ENCODE measurements at places on chromosomes 2 and 18.

- DNase-seq: no peak
Observed at GRCh38 chr2:32838949-32839348, 107.8 kb upstream of the LTBP1 start.

GRCh38 chr18:76273956-76274355, 221.1 kb downstream of the ZNF516 start:
- no peak for DNase-seq

DNA sequence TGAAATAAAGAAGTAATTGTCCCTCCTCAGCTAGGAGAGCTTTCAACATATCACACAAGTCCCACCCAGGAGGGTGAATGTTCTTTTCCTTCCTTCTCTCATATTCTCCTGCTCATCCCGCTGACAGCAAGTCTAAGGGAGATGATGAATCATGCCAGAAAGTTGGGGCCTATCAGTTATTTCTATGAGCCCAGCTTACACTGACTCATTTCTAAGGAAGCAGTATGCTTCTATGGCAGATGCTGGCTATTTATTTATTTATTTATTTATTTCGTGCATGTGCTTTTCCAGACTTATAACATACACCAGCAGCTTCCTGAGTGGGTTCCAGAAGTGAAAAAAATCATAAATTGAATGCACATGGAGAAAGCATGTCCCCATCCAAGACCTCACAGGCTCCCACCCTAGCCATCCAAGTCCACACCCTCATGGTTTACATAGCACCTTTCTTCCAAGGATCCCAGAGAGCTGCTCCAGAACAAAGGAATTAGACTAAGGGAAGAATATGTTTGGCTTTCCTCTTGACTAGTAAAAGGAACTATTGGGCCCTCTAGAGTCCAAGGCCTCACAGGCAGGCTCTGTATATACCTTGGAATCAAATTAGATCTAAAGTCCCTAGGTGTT, 1074.2 kb upstream of the ZEB2 start:
- DNase-seq: no peak

GRCh38 chr2:130869441-130870160, 32.9 kb downstream of the ARHGEF4 start:
- DNase-seq: no peak

- DNase-seq: no peak
Observed at GRCh38 chr2:9547262-9547991, 8.2 kb downstream of the ADAM17 start.

- no peak for DNase-seq
Observed at GRCh38 chr2:200005675-200006074, 50.3 kb downstream of the MAIP1 start.

- no peak for DNase-seq
Observed at GRCh38 chr18:4130734-4131719, 324.1 kb downstream of the DLGAP1 start.

DNA sequence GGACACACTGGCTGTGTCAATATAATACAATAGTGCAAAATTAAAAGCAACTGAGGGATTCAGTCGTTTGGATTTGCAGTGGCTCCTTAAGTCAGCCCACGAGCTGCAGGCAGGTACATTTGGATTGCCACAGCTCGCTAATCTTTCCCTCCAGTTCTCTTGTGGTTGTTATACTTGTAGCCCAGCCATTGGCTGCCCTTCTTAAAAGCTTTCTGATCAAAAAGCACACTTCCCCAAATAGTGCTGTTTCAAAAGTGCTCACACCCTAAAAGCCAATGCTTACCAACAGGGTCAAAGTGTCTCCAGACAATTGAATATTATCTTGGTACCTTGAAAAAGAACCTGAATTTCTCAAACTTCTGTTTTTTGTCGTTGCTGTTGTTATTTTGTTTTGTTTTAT, 404.7 kb upstream of the FAM98A start:
- no peak for DNase-seq

DNA sequence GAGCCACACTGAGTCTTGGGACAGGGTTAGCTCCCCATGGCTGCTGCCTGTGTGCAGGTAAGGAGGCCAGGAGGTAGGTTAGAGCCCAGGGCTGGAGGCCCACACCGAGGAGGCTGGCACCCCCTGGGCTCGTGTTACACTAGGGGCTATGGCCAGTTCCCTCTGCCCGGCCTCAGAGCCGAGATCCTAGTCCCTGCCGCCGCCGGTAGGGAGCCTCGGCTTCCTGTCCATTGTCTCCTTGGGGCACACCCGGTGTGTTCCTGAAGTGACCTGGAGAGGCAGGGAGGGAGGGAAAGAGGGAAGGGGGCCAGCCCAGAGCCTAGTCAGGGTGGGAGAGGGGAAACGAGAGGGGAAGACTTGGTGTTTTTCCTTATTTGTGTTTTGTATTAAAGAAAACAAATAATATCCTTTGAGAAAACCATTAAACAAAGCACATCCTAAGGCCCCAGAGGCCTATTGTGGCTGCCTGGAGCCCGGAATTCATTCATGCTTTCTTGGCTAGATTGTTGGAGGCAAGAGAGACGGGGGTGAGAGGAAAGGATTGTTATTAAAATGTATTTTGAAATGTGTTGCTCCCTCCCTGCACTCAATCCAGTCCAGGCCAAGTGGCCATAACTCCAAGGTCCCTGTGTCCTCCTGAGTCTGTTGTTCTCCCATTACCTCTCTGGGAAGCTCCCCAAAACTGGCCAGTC, 170.7 kb downstream of the CTIF start:
- DNase-seq: no peak

Measured in activated naive CD4-positive, alpha-beta T cell (primary cell).